ENCODE measurements at places on chromosomes 12 and 14.

GRCh38 chr12:55933169-55933798 is 2.3 kb downstream of the DGKA start:
- no peak for DNase-seq

- no peak for DNase-seq
These were observed 217.9 kb downstream of the AEBP2 start for GRCh38 chr12:19657118-19657731.

DNA sequence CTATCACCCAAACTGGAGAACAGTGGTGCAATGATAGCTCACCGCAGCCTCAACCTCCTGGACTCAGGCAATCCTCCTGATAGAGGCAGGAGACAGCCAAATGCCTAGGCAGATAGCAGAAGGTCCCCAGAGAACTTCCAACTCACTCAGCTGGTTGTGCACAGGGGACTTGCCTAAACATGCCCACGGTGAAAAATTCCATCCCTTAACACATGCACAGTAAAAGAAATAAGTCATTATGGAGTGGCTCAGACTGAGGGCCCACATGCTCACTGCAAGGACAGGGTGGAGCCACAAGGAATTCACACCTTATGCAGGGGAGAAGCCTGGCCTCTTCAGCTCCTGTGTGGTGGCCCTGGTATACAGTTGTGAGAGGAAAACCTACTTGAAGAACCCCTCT is 525.8 kb upstream of the ATP2B1 start:
- no peak for DNase-seq

- no peak for DNase-seq
These were observed 6.9 kb downstream of the MMP14 start for GRCh38 chr14:22843123-22843925.

- DNase-seq = no peak
These were observed 33.8 kb downstream of the MMAB start for GRCh38 chr12:109539508-109539907.

- no peak for DNase-seq
These were observed 60.3 kb upstream of the KCNMB4 start for GRCh38 chr12:70305794-70306193.

- no peak for DNase-seq
These were observed 174.5 kb upstream of the CNOT2 start for GRCh38 chr12:70068743-70069142.

DNA sequence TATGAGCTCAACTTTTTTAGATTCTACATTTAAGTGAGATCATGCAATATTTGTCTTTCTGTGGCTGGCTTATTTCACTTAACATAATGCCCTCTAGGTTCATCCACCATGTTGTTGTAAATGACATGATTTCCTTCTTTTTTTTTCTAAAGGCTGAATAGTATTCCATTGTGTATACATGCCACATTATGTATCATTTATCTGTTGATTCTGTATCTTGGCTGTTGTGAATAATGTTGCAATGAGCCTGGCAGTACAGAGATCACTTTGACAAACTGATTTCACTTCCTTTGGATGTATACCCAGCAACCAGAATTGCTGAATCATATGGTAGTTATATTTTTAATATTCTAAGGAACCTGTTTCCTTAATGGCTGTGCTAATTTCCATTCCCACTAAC is 19.1 kb downstream of the FBXW8 start:
- no peak for DNase-seq

DNA sequence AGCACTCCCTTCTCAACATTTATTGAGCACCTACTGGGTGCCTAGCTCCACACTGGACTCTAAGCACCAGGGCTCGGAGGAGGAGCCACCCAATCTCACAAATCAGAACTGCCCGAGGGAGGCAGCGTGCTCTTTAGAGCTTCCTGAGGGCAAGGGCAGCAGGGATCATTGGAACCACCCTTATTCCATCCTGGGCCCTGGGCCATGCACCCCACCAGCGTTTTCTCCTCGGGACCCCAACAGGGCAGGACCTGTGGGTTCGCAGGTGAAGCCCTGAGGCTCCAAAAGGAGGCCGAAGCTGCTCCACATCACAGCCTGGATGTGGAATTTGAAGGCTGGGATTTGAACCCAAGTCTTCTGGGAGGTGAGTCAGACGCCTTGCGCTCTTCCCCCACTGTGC is 15.4 kb downstream of the TMEM119 start:
- DNase-seq = no peak

GRCh38 chr14:29773990-29774389 is 153.7 kb downstream of the PRKD1 start:
- no peak for DNase-seq

DNA sequence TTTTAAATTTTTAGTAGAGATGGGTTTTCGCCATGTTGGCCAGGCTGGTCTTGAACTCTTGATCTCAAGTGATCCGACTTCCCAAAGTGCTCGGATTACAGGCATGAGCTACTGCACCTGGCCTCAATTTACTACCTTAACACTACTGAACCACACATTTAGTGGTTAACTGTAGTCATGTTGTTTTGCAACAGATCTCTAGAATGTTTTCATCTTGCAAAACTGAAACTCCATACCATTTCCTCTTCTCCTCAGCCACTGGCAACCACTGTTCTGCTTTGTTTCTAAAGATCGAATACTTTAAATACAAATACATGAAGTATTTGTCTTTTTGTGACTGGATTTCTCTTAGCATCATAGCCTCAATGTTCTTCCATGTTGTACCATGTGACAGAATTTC is 15.4 kb upstream of the SMCO2 start:
- no peak for DNase-seq

- DNase-seq = no peak
These were observed 4.7 kb upstream of the CPNE6 start for GRCh38 chr14:24066496-24067132.

- DNase-seq = peak; percentile 9
These were observed 501.1 kb downstream of the NAV3 start for GRCh38 chr12:78331753-78332152.

- DNase-seq = no peak
These were observed 139.3 kb downstream of the ADGRD1 start for GRCh38 chr12:131092901-131093603.
